ENCODE measurements at places on chromosomes 7 and 10.

DNA sequence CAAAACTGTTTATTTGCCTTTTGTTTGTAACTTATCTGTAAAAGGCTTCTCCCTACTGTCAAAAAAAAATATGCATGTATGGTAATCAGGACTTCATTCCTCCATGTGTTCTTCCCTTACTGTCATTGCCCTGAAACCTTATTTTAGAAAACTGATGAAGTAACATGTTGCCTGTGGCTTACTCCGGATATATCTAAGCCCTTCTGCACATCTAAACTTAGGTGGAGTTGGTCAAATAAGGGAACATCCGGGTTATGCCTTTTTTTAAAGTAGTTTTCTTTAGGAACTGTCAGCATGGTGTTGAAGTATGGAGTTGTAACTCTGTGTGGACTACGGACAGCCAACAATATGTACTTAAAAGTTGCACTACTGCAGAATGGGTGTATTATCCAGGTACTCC is 6.2 kb downstream of the SAR1A start:
- no peak for DNase-seq

GRCh38 chr10:84818961-84819360 is 490.6 kb downstream of the CCSER2 start:
- no peak for DNase-seq

DNA sequence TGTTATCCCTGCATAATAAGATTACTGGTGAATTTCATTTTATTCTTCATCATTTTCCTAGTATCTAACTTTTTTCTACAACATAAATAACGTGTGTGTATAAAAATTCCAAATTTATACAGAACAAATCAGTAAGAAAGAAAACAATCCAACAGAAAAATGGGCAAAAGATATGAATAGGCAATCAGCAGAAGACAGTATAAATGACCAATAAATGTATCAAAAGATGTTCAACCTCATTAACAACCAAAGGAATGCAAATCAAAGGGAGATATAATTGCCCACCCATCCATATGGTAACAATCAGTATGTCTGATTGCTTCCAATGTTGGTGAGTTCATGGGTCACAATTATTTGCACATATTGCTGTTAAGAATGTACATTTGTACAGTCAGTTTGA is 13.5 kb downstream of the ERLIN1 start:
- DNase-seq, result no peak

DNA sequence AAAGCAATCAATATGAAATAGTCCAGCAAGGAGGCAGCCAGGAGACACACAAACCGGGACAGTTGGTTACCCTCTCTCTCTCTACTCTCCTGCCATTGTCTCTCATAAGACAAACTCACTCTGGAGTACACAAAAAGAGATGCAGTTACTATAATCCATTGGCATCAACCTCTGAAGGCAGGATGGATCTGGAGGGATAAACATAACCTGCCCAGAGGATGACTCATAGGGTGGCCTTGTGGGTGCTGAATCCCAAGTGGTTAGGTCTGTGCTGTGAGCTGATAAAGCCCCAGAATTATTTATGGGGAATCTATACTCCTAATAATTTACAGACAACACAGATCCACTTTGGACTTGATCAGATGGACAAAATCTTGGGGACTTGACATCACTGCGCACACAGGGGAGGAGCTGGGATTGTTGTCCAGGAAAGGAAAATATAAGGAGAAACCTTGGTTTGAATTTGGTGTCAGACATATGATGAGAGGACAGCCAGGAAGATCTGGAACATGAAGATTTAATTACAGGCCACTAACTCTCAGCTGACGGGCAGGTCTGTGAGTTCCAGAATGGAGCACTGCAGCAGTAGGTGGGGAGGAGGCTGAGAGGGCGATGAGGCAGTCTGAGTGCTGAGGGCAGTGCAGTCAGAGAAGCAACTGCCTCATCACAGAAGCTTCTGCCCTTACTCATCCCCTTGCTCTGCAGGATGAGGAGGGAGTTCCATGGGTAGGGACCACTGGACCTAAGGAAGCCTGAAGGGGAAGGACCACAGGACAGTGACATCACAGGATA is 113.9 kb upstream of the PRSS58 start:
- DNase-seq, result no peak

DNA sequence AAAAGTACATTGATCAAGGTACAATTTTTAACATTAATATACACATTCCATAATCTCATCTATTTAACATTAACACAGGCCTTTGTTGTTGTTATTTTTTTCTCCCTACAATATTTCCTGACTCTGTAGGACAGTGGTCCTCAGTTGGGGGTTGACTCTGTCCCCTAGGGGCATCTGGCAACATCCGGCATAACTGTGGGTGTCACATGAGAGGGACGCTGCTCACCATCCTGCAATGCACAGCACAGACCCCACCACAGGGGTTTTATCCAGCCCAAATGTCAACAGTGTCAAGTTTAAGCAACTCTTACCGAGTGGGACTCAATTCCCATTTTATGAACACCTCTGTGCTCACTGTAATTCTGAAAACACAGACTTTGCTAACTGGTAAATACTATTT is 8.8 kb downstream of the IDI1 start:
- DNase-seq, result no peak

GRCh38 chr10:91549262-91549661 is 83.6 kb downstream of the PPP1R3C start:
- DNase-seq, result no peak

- no peak for DNase-seq
These were observed 536.1 kb downstream of the LRMDA start for GRCh38 chr10:75967491-75967890.

GRCh38 chr7:79968077-79968648 is 166.5 kb upstream of the GNAI1 start:
- no peak for DNase-seq

- peak; percentile 66 for DNase-seq
These were observed 21.6 kb upstream of the KLF6 start for GRCh38 chr10:3806603-3807002.

- DNase-seq, result no peak
These were observed 60.8 kb upstream of the EBF3 start for GRCh38 chr10:130024779-130025325.

GRCh38 chr10:130023454-130024230 is 59.6 kb upstream of the EBF3 start:
- no peak for DNase-seq

DNA sequence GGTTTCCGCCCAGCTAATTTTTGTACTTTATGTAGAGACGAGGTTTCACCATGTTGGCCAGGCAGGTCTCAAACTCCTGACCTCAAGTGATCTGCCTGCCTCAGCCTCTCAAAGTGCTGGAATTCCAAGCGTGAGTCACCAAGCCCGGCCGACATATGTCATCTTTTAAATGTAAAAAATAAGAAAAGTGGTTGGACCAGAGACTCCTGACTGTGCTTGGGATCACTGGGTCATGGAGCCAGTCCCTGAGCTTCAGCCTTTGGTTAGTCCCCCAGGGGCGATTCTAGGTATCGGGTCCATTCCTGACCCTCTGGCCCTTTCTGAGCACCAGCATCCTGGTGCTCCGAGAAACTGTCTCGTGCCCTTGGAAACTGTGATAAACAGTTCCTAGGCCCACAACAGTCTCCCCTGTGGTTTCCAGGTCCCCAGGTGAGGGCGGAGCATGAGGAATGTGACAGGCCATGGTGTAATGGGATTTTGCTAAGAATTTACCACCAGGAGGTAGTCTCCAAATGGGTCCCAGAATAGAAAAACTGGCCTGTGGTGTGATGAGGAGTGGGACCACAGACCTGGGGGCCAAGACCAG is 32.8 kb downstream of the UBTD1 start:
- DNase-seq, result no peak

DNA sequence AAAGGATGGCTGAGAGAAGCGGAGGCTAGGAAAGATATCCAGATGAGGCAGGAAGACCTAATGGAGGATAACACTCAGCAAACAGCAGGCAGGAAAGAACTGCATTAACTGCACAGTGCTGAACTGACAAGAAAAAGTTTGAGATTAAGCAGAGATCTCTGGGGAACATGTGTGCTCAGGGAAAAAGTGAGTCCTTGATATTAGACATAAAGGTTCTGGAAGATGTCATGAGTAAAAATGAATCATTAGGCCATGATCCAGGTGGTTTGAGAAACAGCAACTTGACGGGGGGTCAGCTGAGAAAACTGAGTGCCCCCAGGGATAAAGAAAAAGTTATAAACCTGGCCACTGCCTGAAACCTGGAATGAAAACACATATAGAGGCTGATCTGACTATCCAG is 27.3 kb upstream of the ANK3 start:
- DNase-seq, result no peak

All from NCI-H1436 treated with DMSO at 0.1 percent for 48 hours (cell line).